ENCODE measurements at places on chromosomes 1 and 21. TPM values are rescaled to one million over a fixed set of nuclear protein-coding genes. Genes with fewer than 3 reads are reported as not detected.

Gene C1orf185
- total RNA-seq: not detected

Gene WLS
- not detected for total RNA-seq

GRCh38 chr1:248897412-248898337 is 8.4 kb upstream of the PGBD2 start:
- H3K36me3 ChIP-seq: peaks cover 2% of the 10 kb centered on the region
- peaks cover 66% of the 10 kb centered on the region for H3K27me3 ChIP-seq
- peaks cover 16% of the 10 kb centered on the region for H3K4me1 ChIP-seq
- H3K4me3 ChIP-seq: no peak overlapping the region

GRCh38 chr21:29656504-29657239 is 283.1 kb downstream of the GRIK1 start:
- peak overlapping the region; percentile 76 for H3K27ac ChIP-seq
- peaks cover 18% of the 10 kb centered on the region for H3K4me1 ChIP-seq
- H3K36me3 ChIP-seq: peaks cover 5% of the 10 kb centered on the region
- peak; percentile 41 for DNase-seq
- peaks cover 9% of the 10 kb centered on the region for H3K27me3 ChIP-seq

DNA sequence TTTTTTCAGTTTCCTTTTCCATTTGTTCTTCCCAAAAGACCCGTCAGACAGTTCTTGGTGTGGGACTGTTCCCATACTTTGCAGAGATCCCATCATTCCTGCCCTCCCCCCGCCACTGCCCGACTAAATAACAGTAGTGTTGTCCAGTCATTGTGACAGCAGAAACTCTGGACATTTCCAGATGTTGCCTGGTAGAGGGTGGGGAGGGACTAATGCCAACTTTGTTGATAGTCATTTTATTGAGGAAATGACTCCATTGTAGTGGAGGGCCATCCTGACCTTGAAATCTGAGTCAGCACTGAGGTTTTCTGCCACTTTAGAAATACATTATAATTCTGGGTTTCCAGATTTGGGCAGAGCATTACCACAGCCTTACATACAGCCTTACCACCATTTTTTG is 85.4 kb downstream of the CEP350 start:
- H3K27me3 ChIP-seq: no peaks in the 10 kb centered on the region
- no peak overlapping the region for H3K27ac ChIP-seq
- H3K36me3 ChIP-seq: peaks cover 50% of the 10 kb centered on the region

GRCh38 chr1:169707912-169708604 is 3.4 kb downstream of the SELL start:
- peaks cover 48% of the 10 kb centered on the region for H3K36me3 ChIP-seq
- peak overlapping the region; percentile 69 for H3K4me3 ChIP-seq
- H3K4me1 ChIP-seq: peaks cover 45% of the 10 kb centered on the region
- H3K27me3 ChIP-seq: peaks cover 3% of the 10 kb centered on the region

DNA sequence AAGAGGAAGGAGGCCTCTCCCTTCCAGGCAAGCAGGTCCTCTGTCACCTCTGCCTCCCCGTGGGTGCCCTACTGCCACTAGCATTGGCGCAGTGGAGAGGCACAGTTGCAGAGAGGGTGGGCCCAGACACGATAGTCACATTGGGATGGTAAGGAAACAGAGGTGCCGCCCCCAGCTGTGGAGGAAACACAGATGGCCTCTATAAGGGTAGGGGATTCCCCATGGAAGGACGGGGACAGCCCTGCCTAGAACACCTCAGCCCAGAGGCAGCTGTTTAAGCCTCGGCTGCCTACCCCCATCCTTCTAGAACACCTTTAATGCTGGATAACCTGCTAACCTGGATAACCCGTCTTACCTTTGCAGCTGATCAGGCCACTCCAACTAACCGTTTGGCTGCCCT is 65.7 kb upstream of the CNTN2 start:
- H3K4me1 ChIP-seq: peaks cover 6% of the 10 kb centered on the region
- H3K27me3 ChIP-seq: peaks cover 31% of the 10 kb centered on the region
- H3K27ac ChIP-seq: no peak overlapping the region
- no peaks in the 10 kb centered on the region for H3K36me3 ChIP-seq
- no peak overlapping the region for H3K4me3 ChIP-seq

All from activated CD8-positive, alpha-beta memory T cell treated with anti-CD3 and anti-CD28 coated beads, Interleukin-2, amount 10 ng/mL, durations not matched to agents 7 days and 5 days (primary cell).